ENCODE measurements at places on chromosomes 1 and 21. TPM values are rescaled to one million over a fixed set of nuclear protein-coding genes. Genes with fewer than 3 reads are reported as not detected.

TDRD5 gene
- total RNA-seq = 4.6 TPM

RCOR3 gene
- 52.6 TPM for total RNA-seq

PRAMEF5 gene
- total RNA-seq = not detected

LDLRAP1 gene
- 1.2 TPM for total RNA-seq

DVL1 gene
- total RNA-seq = 58.6 TPM
